Stimulated activated CD8-positive, alpha-beta memory T cell treated with anti-CD3 and anti-CD28 coated beads, Interleukin-7, amount 100 ng/mL, for 4 hours (primary cell): ENCODE measurements at places on chromosomes 3 and 15.

DNA sequence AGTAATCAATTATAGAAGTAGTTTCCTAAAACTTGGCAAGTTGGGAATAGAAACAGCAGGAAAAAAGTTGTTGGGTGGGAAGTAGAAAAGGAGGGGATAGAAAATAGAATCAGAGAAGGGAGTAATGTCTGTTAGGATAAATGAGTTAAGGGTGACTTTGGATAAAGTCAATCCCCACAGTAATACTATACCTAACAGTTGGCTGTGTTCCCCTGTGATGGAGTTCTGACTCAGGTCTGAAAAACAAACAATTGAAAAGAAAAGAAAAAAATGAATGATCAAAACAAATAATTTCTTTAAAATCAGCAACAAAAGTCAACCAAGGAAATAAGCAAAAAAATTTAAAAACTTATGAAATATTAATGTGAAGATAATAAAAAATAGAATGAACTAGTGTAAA lies 50.3 kb downstream of the EMC4 start:
- DNase-seq = no peak

GRCh38 chr15:60087561-60087960 lies 83.5 kb downstream of the FOXB1 start:
- no peak for DNase-seq

GRCh38 chr3:155053756-155054155 lies 26.4 kb upstream of the MME start:
- no peak for DNase-seq

DNA sequence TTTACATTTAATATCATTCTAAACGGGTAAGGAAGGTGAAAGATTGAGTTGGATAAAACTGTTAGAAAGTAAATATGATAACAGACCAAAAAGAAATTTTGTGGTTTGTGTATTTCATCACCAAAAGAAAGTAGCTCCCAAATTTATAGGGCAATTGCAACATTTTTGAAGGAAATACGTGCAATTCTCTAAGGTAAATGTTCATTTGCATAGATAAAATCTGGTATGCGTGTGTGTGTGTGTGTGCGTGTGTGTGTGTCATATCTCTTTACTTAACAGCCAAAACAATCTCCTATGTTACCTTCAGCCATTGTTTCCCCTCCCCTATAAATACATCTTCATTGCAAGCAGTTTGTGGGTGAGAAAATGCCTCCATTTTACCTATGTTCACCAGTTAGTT lies 208.4 kb downstream of the TNIK start:
- no peak for DNase-seq

GRCh38 chr15:36912311-36912712 lies 188.0 kb downstream of the MEIS2 start:
- no peak for DNase-seq
